Tibial nerve (tissue), 4 donors: ENCODE measurements at places on chromosomes 6 and 20.

DNA sequence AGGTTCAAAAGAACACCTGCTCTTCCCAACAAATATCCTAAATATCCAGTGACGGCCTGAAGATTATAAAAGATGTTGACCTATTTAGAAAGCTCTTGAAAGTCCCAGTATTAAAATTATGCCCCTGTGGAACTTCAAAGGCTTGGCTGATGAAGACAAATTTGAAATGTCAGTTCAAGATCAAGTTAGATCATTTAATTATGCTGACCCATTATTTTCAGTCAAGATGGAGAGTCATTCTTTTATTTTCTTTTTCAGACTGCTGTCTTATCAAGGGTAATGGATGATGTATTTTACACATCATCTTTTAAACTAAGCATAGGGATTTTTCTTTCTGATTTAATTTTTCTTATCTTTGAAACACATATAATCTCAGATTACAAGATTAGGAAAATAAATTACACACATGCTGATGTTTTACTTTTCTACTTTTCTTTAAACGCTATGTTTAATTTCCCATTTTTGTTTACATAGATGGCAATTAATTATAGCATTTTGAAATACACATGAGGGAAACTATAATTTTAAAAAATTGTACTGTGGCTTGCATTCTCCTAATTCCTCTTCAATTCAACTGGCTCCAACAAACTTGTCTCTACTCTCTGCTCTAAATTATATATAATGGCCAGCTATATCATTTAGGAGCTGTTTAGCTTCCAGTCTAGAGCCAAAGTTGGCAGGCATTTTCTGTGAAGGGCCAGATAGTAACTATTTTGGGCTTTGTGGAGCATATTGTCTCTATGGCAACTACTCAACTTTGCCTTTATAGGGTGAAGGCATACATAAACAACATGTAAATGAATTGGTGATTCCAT is 123.7 kb downstream of the RCAN2 start:
- DNase-seq = no peak

- DNase-seq = no peak
Observed at GRCh38 chr6:1952740-1953360, 292.6 kb downstream of the GMDS start.

GRCh38 chr20:8156235-8157079 is 24.4 kb downstream of the PLCB1 start:
- DNase-seq = no peak

DNA sequence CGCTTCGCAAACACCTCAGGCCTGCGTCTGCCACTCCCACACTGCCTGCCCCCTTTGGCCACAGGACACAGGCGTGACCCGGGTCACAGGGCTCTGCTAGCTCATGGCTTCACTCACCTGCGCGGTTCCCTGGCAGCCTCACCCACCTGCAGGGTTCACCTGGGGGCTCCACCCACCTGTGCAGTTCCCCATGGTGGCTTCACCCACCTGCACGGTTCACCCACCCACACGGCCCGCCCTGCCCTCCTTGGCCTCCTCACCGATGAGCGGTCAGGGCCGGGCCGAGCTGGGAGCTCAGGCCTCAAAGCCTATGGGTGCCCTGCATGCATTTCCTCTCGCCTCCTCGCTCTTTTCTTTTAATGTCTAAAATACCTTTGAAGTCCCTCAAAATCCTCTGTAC is 54.7 kb downstream of the SMOC2 start:
- DNase-seq = no peak

DNA sequence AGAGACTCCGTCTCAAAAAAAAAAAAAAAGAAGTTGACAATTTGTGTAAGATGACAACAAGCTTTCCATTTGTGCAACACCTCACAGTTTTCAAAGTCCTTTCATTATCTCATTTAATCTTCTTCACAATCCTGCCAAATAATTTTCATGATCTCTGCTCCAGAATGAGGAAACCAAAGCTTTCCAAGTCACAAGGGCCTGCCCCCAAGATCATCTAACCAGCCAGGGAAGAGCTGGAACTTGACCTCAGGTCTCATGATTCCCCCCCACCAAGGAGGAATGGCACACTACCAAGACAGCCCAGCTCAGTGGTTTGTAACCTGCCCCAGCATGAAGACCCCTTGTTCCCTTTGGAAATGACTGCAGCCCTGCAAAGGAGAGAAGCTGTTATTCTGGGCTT is 74.0 kb upstream of the PIM1 start:
- no peak for DNase-seq

- no peak for DNase-seq
Observed at GRCh38 chr20:10200330-10200729, 18.3 kb upstream of the SNAP25 start.

DNA sequence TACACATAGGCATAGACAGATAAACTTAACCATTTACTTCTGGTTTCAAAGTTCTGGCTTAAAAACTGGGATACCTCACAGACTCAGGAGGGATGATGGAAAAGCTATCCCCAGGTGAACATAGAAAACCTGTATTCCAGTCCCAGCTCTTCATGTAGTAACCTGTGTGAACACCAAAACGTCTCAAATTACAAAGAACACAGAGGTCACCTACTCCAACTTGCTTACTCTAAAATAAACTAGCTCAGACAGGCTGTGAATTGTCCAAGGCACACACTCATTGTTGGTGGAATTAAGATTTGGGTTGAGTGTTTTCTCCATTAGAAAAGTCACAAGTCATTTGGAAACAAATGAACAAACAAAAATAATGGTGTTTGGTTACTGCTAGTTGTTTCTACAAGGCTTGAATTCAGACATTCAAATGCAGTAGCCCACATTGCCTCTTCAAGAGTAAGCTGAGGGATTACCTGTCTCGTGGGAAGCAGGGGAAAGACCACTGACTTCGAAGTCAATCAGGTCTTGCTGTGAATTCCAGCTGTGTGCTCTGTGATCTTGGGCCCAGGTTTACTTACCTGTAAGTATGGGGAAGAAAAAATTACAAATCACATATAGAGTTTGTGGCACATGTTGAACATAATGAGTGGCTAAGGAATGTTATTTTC is 48.2 kb upstream of the LRRC1 start:
- no peak for DNase-seq

- DNase-seq = no peak
Observed at GRCh38 chr6:26439151-26440125, 866 bp upstream of the BTN3A3 start.

GRCh38 chr6:108736832-108737231 is 111.4 kb upstream of the ARMC2 start:
- peak; percentile 30 for DNase-seq

DNA sequence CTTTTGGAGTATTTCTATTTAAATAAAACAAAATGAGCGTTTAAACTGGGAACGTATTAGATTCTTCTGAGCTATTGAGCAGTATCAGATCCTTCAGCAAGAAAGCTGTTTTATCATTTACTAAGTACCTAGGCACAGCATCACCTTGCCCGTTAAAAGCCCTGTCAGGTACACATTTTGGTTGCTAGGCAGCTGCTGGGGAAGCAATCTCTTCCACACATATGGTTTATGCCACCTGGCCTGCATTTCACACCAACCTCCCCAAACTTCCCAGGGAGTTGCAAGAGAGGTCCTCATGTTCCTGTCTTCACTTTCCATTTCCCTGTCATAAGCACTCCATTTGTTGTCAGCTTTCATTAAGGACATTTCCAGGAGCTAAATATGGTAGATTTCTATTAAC is 400.1 kb downstream of the PLCB1 start:
- DNase-seq = no peak

- no peak for DNase-seq
Observed at GRCh38 chr6:15310680-15311079, 64.8 kb downstream of the JARID2 start.
